Right ventricle myocardium superior (tissue), 1 donor: ENCODE measurements at places on chromosomes 6 and 20.

DNA sequence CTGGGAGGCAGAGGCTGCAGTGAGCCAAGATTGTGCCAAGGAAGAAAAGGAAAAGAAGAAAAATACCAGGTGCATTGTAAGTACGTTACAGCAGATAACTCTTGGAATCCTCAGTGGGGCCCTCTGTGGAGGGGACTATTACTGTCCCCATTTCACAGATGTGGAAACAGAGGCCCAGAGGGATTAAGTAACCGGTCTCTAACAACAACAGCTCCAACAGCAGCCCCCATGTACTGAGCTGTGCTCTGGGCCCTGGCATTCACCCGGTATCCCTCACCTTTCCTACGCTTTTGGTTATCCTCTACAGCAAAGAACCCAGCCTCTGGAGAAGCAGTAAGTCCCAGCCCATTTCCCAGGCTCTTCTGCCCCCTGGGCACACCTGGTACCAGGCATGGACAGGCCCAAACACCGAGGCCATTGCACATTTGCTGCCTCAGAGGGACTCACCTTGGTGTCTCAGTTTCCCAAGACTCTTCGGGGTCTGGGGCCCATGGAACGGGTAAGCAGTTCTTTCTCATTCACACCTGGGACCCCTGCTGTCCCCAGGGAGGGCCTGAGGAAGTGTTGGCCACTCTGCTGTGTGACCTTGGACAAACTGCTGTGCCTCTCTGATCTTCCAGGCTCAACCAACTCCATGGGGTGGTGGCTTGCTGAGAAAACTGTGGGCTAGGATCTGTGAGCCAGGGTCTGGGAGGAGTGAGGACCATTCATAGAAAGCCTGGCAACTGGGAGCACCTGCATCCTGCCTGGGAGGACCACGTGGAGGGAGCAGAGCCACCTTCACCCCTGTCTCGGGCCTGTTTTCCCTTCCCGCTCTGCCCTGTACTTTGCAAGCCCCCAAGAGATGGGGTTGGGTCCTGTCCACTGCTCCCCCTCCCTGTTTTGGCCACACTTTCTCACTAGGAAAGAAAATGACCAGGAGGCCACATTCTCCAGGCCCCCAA, 59.9 kb downstream of the SNAI1 start:
- no peak for DNase-seq

DNA sequence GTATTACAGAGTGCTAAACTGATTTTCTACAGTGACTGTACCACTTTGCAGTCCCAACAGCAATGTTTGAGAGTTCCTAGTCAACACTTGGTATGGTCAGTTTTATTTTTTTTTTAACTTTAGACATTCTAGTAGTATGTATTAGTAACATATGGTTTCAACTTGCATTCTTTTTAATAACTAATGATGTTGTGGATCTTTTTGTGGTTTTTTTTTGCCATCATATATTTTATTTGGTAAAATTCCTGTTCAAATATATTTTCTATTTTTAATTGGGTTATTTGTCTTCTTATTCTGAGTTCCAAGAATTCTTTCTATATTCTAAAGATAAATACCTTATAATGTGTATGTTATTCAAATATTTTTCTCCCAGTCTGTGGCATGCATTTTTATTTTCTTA, 189.4 kb upstream of the ECI2 start:
- DNase-seq = no peak

- DNase-seq = no peak
Measured at GRCh38 chr6:46284475-46284874, 113.7 kb upstream of the ENPP5 start.

- no peak for DNase-seq
Measured at GRCh38 chr20:15991279-15991678, 582.0 kb downstream of the KIF16B start.

DNA sequence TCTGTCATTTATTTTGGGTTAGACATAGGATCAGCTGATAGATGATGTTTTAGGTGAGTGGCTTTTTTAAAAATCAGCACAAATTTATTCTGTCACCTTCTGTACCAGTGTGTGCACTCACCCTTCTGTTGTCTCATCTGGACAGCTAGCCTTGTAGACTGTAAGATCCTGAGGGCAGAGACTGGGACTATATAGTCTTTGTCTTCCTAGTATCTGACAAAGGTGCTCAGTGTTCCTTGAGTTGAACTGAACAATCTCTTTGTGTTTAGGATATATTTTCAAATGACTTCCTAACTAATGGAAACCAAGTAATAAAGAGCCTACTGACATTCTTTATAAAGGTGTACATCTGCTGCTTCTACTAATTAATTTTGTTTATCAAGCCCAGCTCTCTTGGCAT, 3.0 kb downstream of the DCBLD1 start:
- DNase-seq = no peak
